ENCODE measurements at places on chromosomes 2 and 18.

GRCh38 chr2:96903318-96903717 lies 33.4 kb upstream of the SEMA4C start:
- DNase-seq = no peak

DNA sequence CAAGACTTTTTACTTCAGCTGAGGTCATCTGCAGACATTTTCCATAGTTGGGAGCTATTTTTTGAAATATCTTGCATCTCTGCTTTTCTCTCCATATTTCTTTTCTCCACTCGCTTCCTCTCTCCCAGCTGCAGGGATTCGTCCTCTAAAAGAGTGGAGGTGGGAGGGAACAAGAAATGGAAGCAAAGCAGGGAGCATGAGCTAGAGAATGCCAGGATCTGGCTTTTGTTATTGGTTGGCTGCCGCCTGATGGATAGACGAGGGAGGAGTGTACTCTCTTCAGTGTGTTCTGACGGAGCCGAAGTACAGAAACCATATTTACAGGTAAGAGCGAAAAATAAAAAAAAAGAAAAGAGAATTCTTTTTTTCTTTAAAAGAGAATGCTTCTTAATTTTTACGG lies at the start of gene CSRNP3:
CSRNP3 (plus strand) TSS at position 282 of the 400 bp plus-strand sequence. CDS start 125,368 bp downstream, outside the sequence.
- DNase-seq = peak; percentile 95

DNA sequence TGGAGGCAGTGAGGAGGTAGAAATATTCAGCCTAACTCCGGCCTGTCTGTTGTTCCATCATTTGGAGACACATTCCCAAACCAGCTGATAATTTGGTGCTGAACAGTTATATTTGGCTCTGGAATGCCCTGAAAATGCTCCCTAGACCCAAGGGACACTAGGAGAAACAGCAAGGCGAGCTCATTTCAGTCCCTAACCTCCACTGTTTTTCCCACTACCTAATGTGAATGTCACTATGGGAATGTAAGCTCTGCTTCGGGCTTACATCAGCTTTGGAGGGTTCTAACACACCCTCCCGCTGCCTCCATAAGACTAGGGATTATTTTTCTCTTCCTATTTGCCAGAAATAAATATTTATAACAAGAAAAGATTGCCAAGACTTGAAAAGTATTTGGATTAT lies 103.5 kb downstream of the ANTXR1 start:
- DNase-seq = peak; percentile 23

- DNase-seq = peak; percentile 96
These were observed 24.9 kb upstream of the YWHAQ start for GRCh38 chr2:9655441-9656269.

GRCh38 chr18:79823120-79823519 lies 25.4 kb downstream of the KCNG2 start:
- DNase-seq = no peak

DNA sequence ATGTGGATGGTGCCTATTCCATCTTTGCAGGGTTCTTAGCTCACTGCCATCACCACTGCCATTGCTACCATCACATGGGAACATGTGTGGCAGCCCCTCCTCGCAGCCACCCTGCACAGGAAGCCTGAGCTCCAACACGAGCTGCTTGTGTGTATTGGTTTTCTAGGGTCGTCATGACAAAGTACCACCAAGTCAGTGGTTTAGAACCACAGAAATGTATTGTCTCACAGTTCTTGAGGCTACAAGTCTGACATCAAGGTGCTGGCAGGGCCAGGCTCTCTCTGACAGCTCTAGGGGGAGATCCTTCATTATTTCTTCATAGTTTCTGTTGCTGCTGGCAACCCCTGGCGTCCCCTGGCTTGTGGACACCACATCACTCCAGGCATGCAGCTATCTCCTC lies 10.3 kb upstream of the IL1R2 start:
- peak; percentile 22 for DNase-seq

- peak; percentile 83 for DNase-seq
These were observed 62.0 kb downstream of the ODC1 start for GRCh38 chr2:10385933-10386773.

GRCh38 chr2:45244928-45245327 lies 235.7 kb upstream of the SIX2 start:
- peak; percentile 10 for DNase-seq
